T-helper 22 cell (primary cell): ENCODE measurements at places on chromosomes 13 and 19.
A peak's percentile ranks its signal among the peaks of the same experiment; 100 is the strongest.

DNA sequence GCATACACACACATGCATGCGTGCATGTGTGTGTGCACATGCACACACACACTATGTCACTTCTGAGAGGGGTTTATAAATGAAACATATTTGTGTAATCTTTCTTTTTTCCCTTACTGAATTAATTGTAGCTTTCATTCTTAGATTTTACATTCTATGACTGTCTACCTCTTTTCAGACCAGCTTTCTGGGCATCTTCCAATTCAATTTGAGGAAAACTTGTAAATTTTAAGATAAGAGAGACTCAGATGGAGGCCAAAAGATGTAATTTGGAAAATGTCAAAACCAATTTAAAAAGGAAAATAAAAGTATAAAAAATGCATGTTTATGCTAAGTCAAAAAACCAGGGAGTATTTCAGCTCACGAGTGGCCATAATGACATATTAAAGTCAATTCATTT is 594.5 kb downstream of the OLFM4 start:
- no peak for DNase-seq

DNA sequence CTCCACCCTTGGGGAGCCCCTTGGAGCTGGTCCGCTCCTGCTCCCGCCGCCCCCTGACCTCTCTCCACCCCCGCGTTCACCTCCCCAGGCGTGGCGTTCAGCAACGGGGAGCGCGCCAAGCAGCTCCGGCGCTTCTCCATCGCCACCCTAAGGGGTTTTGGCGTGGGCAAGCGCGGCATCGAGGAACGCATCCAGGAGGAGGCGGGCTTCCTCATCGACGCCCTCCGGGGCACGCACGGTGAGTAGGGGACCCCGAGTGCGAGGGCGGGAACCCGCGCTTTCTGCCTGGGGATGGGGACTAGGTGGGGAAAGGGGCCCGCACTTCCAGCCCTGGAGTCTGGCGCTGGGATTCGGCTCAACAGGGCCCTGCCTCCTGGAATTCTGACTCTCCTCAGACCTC is 1.7 kb downstream of the CYP2A13 start:
- no peak for DNase-seq

DNA sequence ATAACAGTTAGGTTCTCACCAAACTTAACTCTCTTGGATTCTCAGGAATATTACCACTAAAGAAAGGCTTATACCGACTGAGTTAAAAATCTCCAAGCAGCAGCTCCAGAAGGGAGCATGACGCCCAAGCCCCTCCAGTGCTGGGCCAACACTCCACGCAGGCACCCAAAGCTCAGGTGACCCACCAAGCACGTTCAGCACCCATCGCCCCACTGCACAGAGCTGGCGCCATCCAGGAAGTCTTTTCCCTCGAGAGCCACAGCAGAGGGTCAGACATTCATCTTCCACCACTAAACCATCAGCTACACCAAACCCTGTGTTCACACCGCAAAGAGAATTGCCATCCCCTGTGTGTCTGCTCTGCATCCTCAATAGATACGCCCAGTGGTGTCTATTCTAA is 65.7 kb downstream of the SOX1 start:
- no peak for DNase-seq

GRCh38 chr19:55694241-55694655 is 19.2 kb downstream of the EPN1 start:
- no peak for DNase-seq

DNA sequence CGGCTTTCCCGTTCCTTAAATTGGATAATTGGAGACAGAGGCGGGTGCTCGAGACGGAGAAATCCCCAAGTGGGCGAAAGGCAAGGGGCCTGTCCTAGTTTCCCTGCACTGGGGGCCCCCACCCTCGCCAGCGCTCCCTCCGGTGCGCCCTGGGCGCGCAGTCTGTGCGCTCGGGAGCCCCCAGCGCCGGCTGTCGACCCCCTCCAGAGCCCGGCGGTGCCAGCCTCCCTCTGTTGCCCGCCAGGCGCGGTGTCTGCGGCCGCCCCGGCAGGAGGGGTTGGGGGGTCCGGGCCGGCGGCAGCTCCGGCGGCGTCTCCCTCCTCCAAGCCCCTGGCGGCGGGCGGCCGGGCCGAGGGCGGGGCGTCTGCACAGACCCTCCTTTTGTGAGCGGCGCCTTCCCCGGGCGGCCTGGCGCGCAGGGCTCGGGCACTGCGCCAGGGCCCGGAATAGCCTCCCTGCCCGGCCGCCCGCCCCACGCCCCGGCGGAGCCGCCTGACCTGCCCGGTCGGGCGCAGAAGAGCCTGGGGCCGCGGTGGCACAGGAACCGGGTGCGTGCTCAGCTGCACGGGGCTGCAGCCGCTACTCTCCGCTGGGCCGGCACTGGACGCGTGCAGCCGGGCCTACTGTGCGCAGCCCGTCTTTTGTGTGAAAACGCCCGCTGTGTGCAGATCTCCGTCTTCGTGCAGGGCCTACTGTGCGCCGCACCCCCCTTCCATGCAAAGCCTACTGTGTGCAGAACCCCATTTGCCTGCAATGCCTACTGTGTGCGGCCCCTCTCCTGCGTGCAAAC is 13.2 kb downstream of the GADD45B start:
- DNase-seq, result no peak

- no peak for DNase-seq
Measured at GRCh38 chr13:113598481-113598880, 13.9 kb downstream of the TFDP1 start.

DNA sequence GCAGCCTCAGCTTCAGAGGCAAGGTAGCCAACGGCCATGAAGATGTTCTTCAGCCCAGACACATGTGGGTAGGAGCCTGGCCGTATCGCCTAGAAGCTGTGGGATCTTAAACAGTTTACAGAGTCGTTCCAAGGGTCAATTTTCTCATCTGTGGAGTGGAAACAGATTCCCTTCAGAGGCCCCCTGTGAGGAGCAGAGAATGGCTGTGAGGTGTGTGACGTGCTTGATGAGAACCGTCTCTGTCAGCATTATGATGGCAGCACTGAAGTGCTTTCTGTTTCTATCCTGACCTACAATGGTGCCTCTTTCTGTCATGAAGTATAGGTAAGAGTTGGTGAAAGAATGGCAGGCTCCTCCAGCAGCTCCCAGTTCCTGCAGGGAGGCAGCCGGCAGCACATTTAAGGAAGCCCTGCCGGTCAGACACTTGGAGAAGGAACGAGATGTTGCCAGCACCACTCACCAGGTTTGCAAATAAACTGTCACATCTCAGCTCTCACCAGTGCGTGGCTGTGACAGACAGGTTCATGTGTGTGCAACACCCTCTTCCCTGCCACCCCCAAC is 277.3 kb downstream of the FOXO1 start:
- DNase-seq, result no peak

GRCh38 chr13:74623761-74624160 is 489.6 kb upstream of the KLF12 start:
- no peak for DNase-seq

DNA sequence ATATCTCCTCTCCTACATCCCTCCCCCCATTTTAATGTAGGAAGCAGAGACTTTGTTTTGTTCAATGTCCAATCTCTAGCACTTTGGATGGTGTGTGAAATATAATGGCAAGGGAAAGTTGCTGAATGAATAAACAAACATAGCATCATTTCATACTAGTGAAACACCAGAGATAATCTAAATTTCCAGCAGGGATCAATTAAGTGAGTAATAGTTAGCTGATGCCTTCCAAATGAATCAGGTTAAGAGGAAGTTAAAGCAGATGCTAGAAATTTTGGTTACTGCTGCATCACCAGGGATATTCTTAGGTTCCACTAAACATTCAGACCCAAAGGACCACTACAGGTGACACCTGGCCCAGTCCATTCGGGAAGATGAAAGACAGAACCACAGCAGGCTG is 8.1 kb downstream of the MRPS31 start:
- no peak for DNase-seq

- DNase-seq, result no peak
Measured at GRCh38 chr13:99250982-99251825, 7.0 kb downstream of the GPR18 start.

DNA sequence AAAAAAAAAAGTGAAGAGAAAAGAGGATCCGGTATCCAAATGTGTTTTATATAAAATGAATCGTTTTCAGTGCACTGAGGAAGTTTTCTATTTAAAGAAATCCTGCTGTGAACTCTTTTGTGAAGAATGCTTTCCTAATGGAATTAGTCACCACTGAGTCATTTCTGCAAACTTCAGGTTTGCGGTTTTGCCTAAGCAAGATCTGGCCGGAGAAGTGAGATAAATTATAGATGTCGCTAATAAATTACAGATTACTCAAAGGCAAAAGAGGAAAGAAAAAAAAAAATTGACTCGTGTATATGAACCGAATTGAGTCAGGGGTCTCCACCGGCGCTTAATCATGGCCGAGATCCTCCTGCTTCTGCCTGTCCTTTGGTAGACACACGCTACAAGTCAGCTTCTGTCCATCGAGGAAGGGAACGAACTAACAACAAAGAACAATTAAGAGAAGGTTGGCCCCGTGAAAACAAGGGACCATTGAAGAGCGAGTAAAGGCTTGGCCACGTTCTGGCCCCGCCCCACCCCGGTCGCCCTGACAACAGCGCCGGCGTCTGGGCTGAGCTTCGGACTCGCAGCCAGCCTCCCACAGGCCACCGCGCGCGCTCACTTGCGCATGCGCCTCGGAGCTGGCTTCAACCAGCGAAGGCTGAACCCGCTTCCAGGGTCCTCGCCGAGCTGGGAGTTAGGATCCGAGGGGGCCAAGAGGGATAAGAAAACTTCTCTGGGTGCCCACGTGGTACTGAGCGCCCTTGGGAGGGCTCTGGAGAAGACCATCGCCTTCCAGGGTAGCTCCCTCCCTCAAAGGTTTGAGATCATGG is 33.0 kb upstream of the MRI1 start:
- DNase-seq, result peak; percentile 88

- DNase-seq, result no peak
Measured at GRCh38 chr13:100875392-100876043, 200.9 kb upstream of the TMTC4 start.

DNA sequence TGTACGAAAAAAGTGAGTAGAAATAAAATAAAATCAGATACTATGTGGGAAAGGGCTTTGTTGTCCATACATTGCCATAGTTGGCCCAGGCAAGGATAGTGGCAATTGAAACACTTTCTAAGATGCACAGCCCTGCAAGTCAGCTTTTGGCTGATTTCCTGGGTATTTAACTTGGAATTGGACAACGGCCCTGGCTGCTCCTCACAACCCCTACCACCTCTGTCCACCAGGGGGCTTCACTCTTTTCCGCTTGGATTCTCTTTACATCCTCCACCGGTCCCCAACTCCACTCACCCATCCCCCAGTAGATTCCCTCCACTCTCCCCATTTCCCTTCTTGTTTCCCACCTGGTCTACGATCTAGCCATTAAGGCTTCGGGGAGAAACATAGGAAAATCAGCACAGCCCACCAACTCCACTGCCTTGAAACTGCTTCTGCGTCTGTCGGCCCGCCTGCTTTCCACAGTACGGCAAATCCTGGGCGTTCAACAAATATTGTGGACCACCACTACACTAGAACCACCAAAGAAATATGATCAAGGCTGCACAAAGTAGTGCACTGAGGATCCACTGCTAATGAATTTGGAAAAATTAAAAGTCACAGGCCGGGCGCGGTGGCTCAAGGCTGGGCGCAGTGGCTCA is 48.6 kb upstream of the GTF3A start:
- no peak for DNase-seq

GRCh38 chr13:75222031-75222430 is 259.9 kb downstream of the TBC1D4 start:
- DNase-seq, result no peak

GRCh38 chr13:107928762-107929161 is 286.6 kb downstream of the LIG4 start:
- DNase-seq, result no peak

- DNase-seq, result no peak
Measured at GRCh38 chr13:98384739-98385138, 192.2 kb downstream of the STK24 start.

GRCh38 chr19:13476071-13476470 is 30.2 kb downstream of the CACNA1A start:
- DNase-seq, result no peak

DNA sequence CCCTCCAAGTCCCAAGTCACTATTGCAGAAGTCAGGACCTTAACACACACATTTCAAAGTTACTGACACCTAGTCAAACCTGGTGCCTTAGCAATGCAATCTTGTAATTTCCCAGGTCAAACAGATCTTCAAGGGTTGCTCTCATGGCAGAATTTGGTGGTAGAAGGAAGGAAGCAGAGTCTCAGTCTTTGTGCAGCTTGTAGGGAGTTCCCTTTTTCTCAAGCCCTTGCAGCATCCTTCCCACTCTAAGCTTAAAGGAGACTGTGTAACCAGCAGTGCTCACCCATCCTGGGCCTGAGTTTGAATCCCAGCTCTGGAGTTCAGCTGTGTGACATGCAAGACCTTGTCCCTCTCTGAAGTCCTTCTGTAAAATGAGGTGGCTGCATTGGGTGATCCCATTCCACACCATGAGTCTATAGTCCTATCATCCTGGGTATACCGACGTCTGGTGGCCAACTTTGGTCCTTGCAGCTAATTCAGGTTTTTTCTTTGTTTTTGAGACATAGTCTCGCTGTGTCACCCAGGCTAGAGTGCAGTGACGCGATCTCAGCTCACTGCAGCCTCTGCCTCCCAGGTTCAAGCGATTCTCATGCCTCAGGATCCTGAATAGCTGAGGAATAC is 9.8 kb downstream of the SIGLEC10 start:
- no peak for DNase-seq

GRCh38 chr13:65971541-65971940 is 1258.6 kb downstream of the PCDH9 start:
- no peak for DNase-seq

GRCh38 chr19:1309977-1310852 is 24.5 kb downstream of the EFNA2 start:
- DNase-seq, result no peak

- DNase-seq, result no peak
Measured at GRCh38 chr13:77429320-77430142, 102.6 kb upstream of the MYCBP2 start.

- DNase-seq, result no peak
Measured at GRCh38 chr13:97221466-97221865, 667 bp upstream of the MBNL2 start.

- no peak for DNase-seq
Measured at GRCh38 chr13:30690282-30691188, 44.8 kb upstream of the ALOX5AP start.
